ENCODE measurements at places on chromosomes 16 and 17. TPM values are rescaled to one million over a fixed set of nuclear protein-coding genes. Genes with fewer than 3 reads are reported as not detected.

Gene SLC5A10
- polyA plus RNA-seq, result 0.43 TPM

Gene OR3A3
- 0.12 TPM for polyA plus RNA-seq

Gene TNFRSF17
- not detected for polyA plus RNA-seq

Gene GNGT2
- polyA plus RNA-seq, result 1.2 TPM

Gene TBC1D3K
- not detected for polyA plus RNA-seq

All from renal pelvis (tissue), 12 donors.